ENCODE measurements at places on chromosomes 3 and 15.

DNA sequence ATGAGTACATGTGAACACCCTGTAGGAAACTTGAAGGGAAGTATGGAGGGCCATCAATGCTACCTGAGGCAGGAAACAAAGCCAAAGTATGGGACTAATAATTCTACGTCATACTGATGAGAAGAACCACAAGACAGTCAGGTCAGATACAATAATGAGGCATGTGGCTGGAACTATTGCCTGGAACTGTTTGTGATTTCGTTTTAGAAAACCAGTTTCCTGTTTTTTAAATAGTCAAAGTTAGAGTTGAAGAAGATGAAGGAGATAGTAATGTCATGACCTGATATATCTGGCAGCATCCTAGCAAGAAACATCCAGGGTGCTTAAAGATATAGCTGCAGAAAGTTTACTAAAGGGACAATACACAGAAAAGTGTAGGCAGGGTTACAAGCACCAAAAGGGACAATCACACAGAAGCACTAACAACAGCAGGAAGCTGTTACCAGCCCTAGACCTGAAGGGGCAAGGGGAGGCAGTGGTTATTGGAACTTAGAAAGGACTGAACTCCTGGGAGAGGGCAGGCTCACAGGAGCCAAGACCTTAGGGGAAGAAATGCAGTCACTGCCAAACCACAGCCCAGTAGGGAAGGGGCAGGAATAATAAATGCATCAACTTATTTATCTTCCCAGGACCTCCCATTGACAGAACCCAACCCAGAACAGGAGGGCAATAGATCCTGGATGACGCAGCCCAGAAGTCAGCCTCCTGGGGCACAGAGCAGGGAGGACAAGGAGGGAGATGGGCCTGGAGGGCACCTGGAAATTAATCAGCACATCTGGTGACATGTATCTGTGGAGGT is 302.1 kb upstream of the STT3B start:
- DNase-seq, result no peak

DNA sequence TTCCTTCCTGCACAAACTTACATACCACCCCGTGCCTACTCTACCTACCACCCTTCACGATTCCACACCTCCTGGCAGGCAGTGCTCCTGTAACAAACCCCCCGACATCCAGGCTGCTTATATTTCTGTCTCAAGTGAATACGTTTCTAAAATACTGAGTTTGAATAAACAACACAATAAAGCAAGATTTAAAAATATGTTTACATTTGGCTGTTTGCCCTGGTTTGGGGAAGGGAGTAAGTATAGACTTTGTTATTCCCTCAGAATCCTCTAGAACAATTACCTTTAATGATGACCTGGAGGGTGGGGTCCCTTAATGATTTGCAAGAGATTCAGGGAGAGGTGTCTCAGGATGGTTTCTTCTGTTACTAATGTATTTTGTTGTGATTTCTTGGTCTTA is 402.6 kb upstream of the TBL1XR1 start:
- DNase-seq, result no peak

- no peak for DNase-seq
These were observed 344.2 kb upstream of the GRM7 start for GRCh38 chr3:6516694-6517093.

GRCh38 chr3:73072634-73073033 is 11.2 kb downstream of the EBLN2 start:
- DNase-seq, result no peak

DNA sequence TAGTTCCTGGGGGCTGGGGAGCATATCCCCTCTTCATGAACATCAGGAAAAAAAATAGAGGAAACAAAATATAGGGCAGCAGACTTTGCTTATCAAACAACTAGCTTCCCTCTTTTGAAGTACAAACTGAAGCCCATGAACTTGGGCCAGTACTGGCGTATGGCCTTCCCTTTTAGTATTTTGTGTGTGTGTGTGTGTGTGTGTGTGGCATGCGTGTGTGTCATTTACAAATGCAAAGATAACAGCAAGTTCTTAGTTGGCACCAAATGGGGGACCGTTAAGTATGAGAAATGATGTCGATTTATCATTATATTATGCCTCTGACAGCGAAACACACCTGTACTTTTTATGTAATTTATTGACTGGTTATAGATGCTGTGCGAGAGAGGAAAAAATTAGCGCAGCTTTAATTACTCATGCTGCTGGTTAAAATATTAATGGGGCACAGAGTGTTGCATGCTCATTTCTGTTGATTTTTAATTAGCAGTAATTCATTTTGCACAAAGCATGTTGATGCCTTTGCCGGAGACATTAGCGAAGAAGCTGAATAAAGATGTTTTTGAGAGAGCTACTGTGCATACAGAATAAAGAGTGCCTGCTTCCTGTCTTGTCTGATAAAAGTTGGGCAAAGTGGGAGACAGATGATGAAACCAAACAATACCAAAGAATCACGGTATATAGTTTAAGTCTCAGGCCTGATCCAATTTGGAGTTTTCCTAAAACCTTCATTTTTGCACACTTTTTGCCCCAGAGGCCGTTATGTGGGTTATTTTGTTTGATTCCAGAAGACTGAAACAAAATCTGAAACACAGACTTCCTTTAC is 297.1 kb downstream of the SATB1 start:
- no peak for DNase-seq

DNA sequence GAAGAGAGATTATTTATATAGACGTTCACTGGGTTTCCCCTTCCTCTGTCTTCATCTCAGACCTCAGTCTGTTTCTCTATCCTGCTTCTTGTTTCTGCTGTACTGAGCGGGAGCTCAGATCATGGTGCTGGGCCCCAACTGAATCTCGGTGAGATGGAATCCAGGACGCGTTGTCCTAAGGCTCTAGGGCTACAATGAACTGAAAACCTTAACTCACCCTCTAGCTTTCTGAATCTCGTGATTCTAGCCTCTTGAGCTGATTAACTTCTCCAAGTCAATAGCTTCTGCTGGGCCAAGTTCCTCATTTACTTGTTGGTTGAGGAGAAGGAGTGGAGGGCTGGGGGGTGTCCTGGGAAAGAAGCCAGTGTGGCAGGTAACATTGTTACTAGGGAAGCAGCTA is 32.7 kb upstream of the MAP3K13 start:
- DNase-seq, result no peak

DNA sequence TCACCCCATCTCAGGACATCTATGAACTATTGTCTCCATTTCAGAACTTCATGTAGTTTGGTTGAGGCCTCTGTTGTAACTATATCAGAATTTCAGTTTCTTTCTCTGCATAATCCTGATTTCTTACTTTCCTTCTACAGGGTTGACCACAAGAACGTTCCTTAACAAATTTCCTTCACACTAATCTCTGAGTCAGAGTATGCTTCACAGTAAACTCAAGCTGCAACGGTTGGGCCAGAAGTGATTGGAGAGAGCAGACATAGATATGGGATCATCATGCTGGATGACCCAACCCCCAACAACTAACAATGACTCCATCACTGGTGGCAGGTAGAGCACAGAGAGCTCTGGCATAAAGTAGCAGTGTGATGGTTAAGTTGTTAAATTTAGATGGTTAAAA is 128.8 kb upstream of the OSTN start:
- no peak for DNase-seq

DNA sequence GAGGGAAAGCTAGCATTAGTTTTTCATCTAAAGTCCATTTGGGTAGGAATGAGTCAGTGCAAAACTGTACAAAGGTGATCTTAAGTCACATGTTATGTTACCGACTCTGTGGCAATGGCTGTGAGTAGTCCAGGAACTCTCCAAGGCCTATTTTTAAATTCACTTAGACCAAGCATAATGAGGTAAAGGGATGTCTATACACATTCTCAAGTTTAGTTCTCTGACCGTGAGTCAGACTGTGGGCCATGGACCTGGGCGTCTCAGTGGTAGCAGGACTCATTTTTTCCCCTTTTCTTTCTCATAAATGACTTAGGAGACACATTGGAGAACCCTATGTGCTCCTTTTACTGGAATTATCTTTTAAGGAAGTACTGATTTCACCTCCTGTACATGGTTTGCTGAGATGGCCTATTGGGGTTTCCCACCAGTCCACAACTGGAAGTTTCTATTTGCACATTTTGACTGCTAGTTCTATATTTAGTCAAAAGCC is 488.7 kb upstream of the TPRG1 start:
- DNase-seq, result no peak
